ENCODE measurements at places on chromosomes 16 and 17.

DNA sequence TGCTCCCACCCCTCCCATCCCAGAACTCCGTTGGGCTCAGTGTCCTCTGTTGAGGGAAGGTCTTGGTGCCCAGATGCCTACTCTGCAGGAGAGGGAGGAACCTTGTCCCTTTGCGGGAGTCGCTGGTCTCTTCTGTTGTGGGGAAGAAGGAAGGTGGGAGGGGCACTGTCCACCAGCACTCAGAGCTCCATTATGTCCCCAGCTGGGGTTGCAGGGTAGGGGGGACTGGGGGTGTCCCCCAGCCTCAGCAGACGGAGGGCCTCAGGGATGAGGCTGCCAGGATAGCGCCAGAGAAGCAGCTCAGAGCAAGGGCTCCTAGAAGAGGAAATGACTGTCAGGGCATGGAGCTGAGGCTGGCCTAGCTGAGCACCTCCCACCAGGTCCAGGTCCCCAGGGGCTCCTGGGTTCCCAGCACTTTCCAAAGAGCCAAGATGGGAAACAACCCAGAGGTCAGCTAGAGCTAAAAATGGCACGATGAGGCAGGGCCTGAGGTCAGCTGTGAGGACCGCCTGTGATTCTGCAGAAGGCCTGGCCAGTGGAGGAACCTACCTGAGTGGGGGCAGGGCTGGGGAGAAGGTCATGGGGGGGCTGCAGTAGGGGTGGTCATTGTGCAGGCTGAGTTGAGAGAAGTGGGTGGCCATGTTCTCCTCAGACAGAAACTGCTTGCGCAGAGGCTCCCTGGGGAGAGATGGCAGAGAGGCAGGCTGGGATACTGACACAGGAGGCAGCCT, 893 bp downstream of the HCFC1R1 start:
- no peak for DNase-seq

DNA sequence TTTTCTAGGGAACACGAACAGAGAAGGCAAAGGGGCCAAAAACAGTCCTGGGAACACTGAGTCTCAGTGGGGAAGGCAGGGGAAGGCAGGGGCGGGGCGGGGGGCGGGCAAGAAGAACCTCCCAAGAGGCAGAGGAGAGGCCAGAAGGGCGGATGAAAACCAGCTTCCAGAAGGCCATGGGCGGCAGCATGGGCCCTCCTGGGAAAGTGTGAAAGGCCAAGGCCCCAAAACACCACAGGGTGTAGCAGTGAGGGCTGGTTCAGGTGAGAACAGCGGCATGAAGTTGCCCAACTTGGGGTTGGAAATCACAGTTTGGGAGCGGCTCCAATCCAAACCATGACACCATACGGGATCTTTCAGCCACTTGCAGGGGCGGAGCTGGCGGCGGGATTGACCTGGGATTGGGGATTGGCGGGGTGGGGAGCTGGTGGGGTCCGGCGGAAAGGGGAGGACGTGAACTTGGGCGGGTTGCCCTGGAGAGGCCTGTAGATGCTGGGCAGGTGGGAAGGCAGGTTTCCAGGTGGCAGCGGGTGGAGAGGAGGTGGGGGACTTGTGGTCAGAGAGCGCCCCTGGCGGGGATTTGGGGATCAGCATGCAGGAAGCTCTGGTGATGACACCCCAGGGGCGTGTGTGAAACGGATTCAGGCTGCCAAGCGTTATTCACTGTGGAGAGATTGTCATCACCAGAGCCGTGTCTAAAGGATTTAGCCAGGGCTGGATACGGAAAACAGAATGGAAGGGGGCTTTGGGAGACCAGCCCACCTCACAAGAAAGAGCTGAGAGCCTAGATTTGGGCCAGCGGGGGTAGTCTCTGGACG, 80.9 kb downstream of the ARHGAP23 start:
- DNase-seq: no peak

DNA sequence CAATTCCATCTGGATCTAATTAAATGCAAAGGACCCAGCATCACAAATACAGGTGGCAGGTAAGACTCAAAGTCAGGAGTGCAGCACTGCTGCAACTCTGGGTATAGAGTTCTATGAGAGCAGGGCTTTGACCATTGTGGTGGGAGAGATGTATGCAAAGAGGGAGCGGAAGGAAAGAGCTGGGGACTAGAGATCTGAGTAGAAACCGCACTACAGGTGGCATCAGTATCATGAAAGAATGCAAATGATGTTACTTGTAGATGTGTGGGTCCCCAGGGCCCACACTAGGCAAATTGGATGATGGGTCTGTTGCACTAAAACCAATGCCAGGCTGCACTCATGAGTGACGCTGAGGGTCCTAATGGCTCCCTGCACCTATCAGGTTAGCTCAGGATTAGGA, 287.1 kb upstream of the ASIC2 start:
- DNase-seq: no peak

GRCh38 chr16:63882576-63882975, 1239.3 kb downstream of the CDH11 start:
- no peak for DNase-seq

DNA sequence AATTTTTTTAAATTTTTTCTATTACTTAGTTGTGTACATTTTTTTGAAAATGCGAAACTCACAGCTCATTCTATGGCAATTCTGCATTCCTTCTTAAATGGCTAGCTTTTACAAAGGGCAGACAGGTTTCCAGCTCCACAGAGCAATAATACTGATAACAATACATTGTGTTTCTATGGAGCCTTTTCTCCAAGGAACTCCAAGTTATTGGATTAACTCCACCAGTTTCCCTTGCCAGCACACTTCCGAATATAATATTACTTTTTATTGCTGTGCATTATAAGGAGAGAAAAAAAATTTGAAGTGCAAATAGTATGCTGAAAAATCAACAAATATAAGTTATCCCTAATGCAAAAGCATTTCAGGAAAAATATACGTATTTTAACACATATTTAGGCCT, 127.5 kb upstream of the PSMD7 start:
- no peak for DNase-seq

DNA sequence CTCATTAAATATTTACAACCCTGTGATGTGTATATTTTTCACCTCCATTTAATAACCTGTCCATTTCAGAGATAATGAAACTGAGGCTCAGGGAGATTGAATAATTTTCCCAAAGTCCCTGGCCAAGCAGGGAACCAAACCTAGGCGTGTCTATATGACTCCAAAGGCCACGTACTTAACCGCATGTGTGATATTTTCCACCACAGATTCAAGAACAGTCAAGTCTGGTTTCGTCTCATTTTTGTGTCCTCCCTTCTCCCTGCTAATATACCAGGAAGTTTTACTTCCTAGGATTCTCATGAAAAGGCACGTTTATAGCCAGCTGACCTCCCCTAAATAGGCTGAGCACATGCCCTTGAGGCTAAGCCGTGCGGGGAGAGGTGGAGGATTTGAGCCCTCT, 15.3 kb downstream of the WFIKKN2 start:
- DNase-seq: no peak

DNA sequence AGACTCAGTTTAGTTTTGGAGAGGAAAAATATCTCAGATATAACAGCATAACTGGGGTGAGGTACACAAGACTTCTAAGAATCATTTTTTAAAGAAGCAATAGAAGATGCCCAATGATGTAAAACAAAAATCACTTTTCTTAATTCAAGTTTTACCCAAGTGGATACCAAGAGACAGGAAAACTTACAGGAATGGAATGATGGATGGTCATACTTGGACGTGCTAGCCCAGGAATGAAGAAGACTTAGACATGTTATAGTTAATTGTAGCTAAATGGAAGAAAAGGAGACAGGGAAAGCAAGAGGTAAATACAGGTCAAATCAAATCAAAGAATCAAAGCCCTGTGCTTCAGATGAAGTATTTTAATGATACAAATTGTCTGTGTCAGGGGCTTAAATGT, 312.7 kb upstream of the KCNJ16 start:
- no peak for DNase-seq

DNA sequence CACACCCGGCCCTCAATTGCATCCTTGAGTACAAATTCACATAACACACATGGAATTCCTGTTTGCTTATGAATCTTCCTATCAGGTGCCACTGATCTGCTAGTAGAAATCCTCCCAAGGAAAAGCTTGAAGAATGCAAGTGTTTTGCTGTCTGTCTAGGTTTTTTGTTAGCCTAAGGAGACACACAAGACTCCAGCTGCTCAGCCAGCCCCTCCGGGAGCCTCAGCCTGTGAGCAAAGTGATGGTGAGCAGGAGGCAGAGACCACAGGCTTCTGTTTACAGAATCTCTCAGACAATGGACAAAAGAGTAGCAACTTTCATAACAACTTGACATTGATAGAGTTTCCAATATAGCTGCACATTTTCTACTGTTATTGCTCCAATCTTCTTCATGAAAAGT, 18.4 kb upstream of the PRKCA start:
- DNase-seq: no peak

DNA sequence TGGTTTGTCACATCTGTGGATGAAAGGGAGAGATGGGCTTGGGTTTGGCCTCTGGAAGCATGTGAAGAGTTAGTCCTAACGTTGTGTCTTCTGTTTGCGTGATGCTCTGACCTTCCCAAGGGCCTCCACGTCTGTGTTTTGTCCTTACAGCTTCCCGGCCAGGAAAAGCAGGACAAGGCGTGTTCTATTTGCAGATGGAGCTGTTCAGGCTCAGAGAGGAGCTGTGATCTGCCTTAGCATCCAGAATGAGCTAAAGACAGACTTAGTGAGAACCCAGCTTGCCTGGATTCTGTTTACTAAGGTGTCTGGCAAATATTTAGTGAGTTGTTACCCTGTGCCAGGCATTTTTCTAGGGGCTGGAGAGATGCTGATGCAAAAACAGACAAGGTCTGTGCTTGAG, 282.1 kb downstream of the CBLN1 start:
- DNase-seq: no peak

- DNase-seq: no peak
Observed at GRCh38 chr17:887551-888209, 91.9 kb downstream of the NXN start.

DNA sequence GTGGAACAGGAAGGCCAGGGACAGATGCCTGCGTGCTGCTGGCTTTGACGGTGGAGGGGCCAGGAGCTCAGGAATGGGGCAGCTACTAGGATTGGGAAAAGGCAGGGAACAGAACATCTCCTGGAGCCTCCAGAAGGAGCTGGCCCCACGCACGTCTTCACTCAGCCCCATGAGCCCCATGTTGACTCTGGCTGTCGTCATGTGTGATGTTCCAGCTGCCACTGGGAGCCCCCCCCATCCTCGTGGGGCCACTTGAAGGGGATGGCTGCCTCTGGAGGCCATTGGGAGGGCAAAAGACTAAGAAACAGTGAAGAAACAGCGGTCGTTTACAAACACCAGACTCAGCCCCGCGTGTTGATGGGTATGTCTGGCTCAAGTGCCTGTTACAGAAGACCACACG, 18.5 kb upstream of the APRT start:
- no peak for DNase-seq

DNA sequence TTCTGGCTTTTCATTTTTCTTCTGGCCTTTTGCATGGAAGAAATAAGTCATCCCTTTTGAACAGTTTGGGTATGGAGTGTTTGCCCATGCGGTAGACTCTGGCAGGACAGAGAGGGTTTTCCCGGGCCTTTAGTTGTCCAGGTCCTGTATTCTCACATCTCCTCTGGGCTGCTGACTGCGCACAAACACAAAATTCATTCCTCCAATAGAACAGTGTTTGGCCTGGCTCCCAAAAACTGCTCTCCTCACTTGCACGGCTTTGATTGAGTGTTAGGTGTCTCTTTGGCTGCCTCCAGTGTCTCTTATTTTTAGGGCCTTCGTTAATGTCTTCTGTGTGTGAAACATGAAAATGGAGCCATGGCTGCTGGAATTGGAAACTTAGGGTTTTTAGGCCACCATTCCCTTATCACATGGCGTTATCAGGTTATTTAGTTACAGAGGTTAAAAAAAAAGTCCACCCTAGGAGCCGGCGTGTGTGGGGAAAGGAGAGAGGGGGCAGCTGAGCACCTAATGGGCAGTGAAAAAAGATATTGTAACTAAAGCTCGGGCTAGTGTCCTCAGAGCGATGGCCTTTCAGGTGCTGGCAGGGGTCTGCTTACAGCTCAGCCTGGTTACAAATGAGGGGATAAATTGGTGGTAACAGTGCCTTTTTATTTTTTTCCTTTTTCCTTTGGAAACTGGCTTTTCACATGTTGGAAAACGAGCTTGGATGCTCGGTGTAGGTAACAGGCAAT, 47.3 kb downstream of the PRKCA start:
- no peak for DNase-seq

GRCh38 chr16:87791295-87792204, 25.8 kb upstream of the KLHDC4 start:
- DNase-seq: no peak

DNA sequence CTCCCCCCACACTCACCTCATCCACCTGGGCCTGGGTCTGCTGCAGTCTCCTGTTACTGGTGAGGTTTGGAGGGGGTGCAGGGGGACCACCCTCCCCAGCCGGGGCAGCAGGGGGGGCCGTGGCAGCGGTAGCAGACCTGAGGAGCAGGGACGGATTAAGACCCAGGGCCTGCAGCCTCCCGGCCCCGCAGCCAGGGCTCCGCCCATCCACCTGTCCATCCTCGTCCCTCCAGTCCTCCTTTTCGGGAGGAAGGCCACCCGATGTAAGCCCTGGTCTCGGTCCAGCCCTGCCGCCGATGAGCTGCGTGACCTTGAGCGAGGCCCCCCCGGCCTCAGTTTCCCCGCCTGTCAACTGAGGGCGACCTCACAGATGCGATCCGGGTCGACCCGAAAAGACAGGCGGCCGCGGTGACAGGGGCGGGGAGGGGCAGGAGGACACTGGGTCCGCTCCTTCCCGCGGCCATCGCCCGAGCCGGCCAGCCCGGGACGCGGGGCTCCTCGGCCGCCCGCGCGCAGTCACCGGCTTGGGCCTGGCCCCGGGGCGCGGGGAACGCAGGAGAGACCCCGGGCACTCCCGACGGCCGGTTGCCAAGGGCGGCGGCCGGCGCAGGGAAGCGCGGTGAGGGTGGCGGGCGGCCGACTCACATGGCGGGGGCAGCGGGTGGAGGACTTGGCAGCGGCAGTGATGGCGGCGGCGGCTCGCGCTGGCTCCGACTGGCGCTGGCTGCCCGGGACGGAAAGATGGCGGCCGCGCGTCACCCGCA, at the start of gene VAMP2:
Gene VAMP2, minus strand, starts transcription at position 716 of the 764 bp plus-strand sequence. Its CDS starts 69 bp downstream, at position 647.
- no peak for DNase-seq

DNA sequence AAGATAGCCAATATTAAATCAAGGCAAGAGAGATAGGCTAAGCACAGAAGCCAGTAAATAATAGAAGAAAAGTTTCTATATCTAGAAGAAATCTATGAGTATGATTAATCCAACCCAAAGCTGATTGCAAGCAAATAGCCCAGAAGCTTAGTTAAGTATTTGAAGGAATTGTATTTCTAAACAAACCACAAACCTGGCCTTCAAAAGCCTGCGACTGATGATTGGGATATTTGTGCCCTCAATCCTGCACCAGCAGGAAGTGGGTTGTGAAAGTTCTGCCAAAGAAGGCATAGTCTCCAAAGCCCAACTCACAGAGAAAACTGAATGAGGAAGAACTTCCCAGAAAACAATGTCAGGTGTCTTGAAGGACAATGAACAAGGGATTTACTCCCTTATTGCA, 114.5 kb upstream of the C17orf78 start:
- no peak for DNase-seq

- DNase-seq: no peak
Observed at GRCh38 chr17:80948976-80949450, 42.6 kb upstream of the CHMP6 start.

Measured in NCI-H2029 treated with DMSO at 0.1 percent for 48 hours (cell line).